NCI-H2029 treated with DMSO at 0.1 percent for 48 hours (cell line): ENCODE measurements at places on chromosomes 13 and 19.
A peak's percentile ranks its signal among the peaks of the same experiment; 100 is the strongest.

DNA sequence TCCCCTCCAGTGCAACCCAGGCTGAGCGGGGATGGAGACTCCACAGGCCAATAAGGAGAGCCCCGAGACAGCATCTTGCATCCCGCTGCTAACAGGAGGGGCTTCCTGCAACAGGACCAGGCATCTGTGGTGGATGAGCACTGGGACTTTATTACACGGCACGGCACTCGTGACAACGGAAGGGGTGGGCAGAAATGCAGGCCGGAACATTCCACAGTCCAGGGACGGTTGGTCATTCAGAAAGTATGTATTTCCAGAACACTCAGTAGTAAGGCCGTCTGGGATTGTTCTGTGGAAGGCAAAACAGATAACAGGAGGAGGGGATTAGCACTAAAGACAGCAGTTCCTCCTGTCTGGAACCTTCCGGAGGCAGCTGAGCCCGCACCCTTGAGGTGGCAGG lies 3.3 kb upstream of the TM6SF2 start:
- DNase-seq: no peak

- no peak for DNase-seq
Observed at GRCh38 chr13:106609116-106609515, 41.2 kb upstream of the ARGLU1 start.

DNA sequence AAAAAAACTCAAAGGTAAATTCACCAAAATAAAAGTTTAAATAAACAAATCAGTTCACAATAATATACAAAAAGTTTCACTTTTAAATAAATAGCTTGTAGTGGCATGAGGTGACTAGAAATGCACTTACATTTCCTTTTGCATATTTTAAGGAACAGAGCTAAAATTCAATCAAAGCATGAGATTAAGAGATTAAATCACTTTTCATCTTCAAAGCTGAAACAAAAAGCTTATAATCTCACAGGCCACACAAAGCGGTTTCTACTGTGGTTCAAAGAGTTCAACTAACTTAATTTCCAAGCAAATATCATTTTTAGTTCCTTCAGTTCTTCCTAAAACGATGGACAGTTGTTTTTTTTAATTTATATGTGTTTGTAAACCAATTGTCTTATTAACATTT lies 38.9 kb downstream of the TSC22D1 start:
- DNase-seq: no peak

GRCh38 chr13:99087098-99087953 lies 109.5 kb upstream of the DOCK9 start:
- peak; percentile 39 for DNase-seq

GRCh38 chr19:5588906-5589676 lies 21.3 kb upstream of the TINCR start:
- no peak for DNase-seq
